ENCODE measurements at places on chromosomes 13 and 19. TPM values are rescaled to one million over a fixed set of nuclear protein-coding genes. Genes with fewer than 3 reads are reported as not detected.

- DNase-seq: no peak
Observed at GRCh38 chr13:106133025-106133424, 402.4 kb downstream of the EFNB2 start.

- no peak for DNase-seq
Observed at GRCh38 chr13:45393941-45394570, 24.1 kb downstream of the SLC25A30 start.

The NKG7 gene
- total RNA-seq: 3.5 TPM

GRCh38 chr19:51075998-51076397 lies 6.7 kb downstream of the KLK14 start:
- DNase-seq: no peak

The CD22 gene
- 0.19 TPM for total RNA-seq

The ZFP82 gene
- total RNA-seq: 4.3 TPM

GRCh38 chr19:37593996-37594303 lies 642 bp downstream of the ZNF571 start:
- no peak for DNase-seq

All from Right ventricle myocardium inferior (tissue), 1 donor.